ENCODE measurements at places on chromosomes 3 and 15.

DNA sequence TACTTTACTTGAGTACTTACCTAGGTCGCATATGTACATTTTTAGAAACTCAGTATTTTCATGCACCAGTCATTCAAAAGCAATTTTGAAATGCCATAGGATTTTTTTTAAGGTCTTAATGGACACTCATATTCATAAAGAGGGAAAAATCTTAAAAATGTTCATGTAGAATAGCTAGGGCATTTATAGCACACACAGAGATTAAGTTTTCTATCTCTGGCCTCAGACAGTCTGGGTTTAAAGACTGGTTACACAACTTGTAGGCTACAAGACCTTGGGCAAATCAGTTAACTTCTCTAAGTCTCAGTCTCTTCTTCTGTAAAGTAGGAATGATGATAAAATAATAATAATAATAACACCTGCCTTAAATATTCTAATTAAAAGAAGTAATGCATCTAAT, 48.5 kb upstream of the UBP1 start:
- no peak for DNase-seq

- DNase-seq = no peak
These were observed 40.8 kb downstream of the PPM1L start for GRCh38 chr3:160796813-160797164.

DNA sequence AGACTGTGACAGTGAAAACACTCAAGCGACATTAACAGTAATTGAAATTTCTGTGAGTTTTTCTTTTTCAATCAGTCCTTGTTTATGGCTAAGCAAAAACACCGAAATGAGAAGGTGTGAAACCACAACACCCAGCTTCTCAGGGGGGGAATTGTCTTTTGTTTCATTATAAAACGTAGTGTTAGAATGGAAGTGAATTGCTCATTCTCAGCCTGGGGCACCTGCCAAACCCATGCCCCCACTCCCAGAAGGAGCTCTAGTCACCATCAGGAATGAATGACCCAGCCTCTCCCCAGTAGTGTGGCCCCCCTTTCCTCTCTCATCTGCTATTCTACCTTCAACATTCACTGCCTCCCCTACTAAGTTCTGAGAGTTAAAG, 185.8 kb upstream of the CFAP20DC start:
- DNase-seq = no peak

DNA sequence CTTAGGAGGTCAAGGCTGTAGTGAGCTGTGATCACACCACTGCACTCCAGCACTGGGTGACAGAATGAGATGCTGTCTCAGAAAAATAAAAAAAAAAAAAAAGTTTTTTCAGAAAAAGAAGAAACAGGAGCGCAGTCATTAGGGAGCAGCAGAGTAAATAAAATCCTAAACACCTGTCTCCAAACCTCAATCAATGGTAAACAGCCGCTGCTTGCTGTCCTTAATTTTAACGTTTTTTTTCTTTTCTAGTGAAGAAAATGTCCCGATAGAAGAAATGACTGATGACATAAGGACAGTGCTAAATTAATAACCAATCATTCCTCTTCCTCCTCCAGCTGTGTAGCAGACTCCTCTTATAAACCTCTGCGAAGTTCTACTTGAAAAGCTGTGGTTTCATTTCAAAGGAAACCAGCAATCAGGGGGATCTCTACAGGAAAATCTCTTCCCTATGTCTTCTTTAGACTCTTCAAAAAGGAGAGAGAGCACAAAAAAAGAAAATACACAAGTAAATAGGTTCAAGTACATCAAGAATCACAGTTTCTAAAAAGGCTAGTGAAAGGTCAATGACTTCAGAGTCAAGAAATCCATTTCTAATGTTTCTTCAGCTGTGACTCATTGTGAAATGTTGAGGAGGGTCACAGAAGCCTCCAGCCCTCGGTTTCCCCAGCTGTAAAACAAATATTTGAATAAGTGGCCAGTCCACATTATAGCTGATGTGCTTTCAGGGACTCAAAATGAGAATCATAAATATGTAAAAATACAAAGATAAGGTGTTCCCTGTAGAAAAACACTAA, 127.6 kb downstream of the TMCO5A start:
- no peak for DNase-seq

DNA sequence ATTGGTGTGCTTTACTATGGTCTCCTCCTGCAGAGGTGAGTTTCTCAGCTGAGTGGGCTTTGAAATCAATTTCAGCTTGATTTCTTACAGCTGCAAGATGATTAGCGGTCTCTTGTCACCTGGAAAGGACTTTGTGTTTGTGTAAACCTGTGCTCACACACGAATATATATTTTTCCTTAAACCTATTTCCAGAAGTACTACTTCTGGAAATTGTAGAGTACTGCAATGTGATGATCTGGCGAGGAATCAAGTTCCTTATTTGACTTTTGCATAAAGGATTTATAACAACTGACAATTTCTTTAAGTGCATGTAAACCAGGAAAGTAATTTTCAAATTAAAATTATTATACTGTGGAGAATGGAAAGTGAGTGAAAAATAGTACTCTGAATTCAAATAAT, 2.1 kb downstream of the MCTP2 start:
- DNase-seq = no peak

DNA sequence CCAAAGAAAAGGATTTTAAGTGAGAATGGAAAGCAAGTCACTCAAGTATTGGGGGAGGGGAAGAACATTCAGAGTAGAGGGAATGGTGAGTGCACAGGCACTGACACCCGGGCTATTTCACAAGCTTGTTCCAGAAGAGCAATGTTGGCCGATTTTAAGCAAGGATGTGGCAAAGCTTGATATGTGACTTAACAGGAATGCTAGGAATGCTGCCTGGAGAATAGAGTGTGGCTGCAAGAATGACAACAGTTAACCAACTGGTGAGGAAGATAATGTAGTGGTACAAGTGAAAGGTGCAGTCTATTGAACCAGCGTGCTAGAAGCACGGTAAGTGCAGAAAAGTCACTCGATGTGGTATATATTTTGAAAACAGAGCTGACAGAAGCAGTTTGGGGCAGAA, 6.2 kb upstream of the CCDC80 start:
- no peak for DNase-seq

- DNase-seq = no peak
These were observed 287.7 kb downstream of the ZIC4 start for GRCh38 chr3:147118611-147119010.

GRCh38 chr3:104040896-104041295, 1325.8 kb upstream of the ALCAM start:
- no peak for DNase-seq

GRCh38 chr3:15646851-15647511, 45.4 kb downstream of the BTD start:
- DNase-seq = no peak

- DNase-seq = no peak
These were observed 149.7 kb downstream of the THRB start for GRCh38 chr3:24344784-24345439.

GRCh38 chr3:118354556-118354955, 680.1 kb downstream of the IGSF11 start:
- DNase-seq = no peak

GRCh38 chr3:159208050-159208449, 406.2 kb downstream of the MFSD1 start:
- no peak for DNase-seq

DNA sequence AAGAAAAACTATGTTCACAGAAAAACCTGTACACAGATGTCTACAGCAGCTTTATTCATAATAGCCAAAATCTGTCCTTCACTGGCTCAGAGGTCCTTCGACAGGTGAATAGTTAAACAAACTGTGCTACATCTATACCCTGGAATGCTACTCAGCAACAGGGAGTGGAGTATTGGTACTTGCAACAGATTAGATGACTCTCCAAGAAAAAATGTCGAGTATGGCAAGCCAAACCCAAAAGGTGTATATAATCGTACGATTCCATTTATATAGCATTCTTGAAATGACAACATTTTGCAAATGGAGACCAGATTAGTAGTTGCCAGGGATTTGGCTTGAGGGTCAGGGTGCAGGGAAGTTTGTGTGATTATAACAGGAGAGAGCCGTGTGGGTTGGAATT, 22.4 kb upstream of the RGMA start:
- no peak for DNase-seq

GRCh38 chr3:49512781-49513355, 41.4 kb upstream of the BSN start:
- DNase-seq = no peak

DNA sequence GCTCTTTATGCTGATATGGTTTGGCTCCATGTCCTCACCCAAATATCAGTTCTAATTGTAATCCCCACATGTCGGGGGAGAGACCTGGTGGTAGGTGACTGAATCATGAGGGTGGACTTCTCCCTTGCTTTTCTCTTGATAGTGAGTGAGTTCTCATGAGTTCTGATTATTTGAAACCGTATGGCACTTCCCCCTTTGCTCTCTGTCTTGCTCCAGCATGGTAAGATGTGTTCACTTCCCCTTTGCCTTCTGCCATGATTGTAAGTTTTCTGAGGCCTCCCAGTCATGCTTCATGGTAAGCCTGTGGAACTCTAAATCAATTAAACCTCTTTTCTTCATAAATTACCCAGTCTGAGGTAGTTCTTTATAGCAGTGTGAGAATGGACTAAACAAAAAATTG, 107.6 kb downstream of the IMPG2 start:
- no peak for DNase-seq

- DNase-seq = no peak
These were observed 7.2 kb downstream of the PLXNA1 start for GRCh38 chr3:126990024-126990700.

DNA sequence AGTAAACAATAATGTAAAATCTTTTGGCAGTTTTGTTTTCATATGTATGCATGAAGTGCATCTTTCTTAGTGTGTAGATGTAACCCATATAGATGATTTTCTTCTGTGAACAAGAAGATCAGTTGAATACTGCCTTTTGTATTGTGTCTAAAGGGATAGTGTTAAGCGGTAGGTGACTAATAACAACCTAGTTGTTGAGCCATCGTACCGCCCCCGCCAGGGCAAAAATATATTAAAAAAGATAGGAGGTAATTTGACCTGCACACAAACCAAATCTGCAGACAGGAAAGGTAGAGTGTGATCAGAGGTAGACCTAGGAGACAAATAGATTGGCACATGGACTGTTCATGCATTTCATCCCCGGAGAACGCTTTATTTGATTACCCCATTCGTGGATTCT, 3.3 kb upstream of the GMNC start:
- no peak for DNase-seq

GRCh38 chr3:52121464-52121805, 32.8 kb downstream of the POC1A start:
- DNase-seq = peak; percentile 51

GRCh38 chr3:80424951-80425350, 657.2 kb upstream of the ROBO1 start:
- DNase-seq = no peak

- DNase-seq = no peak
These were observed 38.0 kb upstream of the CMTM8 start for GRCh38 chr3:32200490-32200889.

- no peak for DNase-seq
These were observed 312.5 kb downstream of the OXSM start for GRCh38 chr3:26102376-26102775.

- DNase-seq = no peak
These were observed 6.7 kb downstream of the PARP14 start for GRCh38 chr3:122687298-122687697.

DNA sequence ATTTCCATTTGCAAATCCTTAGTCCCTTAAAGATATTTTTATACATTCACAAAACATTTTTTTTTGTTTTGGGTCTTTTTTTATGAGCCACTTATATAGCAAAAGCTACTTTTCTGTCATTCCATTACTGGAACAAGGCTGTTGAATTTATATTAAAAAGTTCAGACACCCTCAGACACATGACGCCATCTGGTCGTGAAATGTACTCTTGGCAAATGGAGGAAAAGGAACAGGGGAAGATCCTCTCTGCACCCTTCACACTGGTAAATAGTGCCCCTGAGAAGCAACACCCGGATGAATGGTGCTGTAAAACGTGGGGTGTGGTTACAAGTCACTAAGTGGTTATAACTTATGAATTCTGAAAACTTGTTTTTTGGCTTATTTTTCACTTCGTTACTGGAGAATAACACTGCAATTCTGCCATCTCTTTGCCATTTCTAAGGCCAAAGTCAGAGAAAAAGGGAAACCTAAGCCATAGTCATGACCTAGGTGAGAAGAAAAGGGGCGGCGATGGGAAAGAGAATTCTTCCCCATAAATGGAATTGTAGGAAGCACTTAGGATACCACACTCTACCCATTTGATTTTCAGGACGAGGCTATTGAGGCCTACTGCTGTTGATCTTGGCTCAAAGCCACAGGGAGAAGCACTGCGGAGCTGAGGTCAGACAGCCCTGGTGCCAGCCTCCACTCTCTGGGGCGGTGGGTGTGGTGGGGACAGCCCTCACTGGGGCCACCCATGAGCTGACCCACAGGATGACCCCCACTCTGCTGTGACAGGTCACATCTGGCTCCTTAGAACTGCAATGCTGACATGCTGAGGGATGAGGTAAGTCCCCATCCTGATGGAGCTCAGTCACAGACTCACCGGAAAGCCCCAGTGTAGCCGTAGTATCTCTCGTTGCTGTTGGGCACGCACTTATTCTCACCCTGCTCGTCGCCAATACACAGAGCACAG, 21.9 kb downstream of the LTF start:
- DNase-seq = no peak

DNA sequence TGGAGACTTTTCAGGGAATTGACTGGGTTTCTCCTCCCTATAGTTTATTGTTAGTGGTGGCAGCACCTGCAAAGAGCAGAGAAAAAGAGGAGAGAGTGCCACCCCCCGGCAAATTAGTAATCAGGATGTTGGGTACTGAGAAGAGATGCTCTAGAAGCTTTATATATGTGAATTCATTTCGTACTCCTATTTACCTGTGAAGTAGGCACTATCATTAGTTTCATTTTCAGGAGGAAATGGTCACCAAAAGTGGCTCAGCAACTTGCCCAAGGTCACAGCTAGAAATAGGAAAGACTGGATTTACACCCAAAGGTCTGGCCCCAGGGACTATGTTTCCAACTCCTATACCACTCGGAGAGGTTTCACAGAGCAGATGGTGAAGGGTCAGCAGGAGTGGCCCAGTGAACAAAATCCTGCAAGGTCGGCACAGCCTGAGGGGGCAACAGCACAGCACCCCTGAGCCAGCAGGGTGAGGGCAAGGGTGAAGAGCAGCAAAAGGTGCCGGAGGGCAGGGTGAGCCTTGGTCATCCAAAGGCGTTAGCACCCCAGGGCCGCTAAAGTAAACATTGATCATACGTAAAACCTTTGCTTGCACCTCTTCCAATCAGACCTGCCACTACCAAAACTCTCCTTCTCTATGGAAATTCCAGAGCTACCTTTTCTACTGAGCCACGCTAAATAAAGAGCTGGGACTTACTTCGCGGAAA, 23.6 kb downstream of the VGLL4 start:
- DNase-seq = no peak

DNA sequence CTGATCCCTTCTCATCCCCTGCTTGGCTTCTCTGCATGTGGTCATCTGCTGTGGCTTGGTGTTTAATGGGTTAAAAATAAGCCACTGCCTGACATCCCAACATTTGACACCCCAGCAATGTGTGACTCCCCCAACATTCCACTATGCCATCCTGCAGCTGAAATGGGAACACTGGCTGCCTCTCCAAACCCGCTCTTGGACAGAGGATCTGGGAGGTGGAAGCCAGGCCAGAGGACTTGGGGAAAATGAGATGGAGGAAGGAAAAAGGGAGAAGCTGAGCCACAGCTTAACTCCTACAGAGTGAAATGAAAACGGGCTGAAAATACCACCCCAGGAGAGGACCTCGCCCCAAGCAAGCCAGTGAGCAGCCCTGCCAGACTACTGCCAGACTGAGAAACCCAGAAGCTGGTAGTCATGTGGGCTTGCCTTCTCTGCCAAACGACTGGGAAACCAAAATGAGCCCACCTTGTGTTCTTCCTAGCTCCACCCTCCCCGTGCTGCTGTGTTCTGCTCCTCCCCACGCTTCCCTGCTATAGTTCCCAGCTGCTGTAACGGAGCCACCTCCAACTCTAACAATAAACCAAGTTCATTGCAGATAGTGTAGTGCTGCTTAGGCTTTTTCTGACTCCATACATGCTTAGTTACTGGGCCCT, 13.7 kb downstream of the MAP1A start:
- no peak for DNase-seq

Measured in nucleus accumbens (tissue), 56 donors.